ENCODE measurements at places on chromosomes 4 and X.

- H3K27ac ChIP-seq, result no peak overlapping the region
- DNase-seq, result no peak
- H3K4me1 ChIP-seq, result no peaks in the 10 kb centered on the region
- H3K27me3 ChIP-seq, result no peaks in the 10 kb centered on the region
Measured at GRCh38 chr4:180422989-180423711, 1820.1 kb upstream of the TENM3 start.

DNA sequence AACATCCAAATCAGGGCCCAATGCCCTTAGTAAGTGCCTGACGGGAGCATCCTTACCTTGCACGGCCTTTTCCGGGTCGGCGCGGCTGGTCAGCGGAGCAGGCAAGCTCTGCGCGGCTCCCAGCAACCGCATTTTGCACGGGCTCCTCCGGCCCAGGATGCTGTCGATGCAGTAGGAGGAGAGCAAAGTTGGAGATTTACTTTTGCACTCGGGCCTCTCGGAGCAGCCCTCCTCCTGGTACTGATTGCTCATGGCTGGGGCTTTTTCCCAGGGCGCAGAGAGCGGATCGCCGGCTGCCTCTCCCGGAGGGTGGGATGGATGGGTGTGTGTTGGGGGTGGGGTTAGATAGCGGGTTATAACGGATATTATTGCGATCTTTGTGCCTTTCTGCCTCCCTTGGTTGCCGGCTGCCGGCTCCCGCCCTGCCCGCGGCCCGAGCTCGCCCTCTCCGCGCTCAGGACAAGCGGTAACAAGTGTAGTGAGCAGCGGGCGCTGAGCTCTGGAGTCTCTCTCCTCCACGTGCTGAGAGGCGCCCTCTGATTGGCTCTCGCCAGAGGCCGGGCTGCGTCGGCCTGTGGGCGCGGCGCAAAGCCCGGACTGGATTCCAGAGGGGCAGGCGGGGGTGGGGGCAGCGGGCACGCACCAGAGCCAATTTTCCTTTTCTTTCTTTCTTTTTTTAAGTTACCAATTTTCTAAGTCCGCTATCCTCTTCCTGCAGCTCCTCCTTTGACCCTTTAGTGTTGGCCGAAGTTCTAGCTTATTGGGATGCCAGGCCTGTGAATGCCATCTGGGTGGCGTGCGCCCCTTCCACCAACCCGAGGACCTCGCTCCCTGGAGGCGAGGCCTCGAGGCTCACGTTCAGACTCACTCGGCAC lies at the start of gene ARX:
ARX (minus strand) TSS at position 480 of the 875 bp plus-strand sequence; CDS start at position 252, 228 bp downstream.
- peak within 1 kb of the TSS; percentile 40 for H3K27ac ChIP-seq
- peaks cover 12% of the 10 kb centered on the region for H3K4me1 ChIP-seq
- no peak for DNase-seq
- H3K27me3 ChIP-seq, result peaks cover 76% of the 10 kb centered on the region

GRCh38 chrX:119573840-119574393 lies 446 bp upstream of the UBE2A start:
- DNase-seq, result no peak
- H3K27me3 ChIP-seq, result no peaks in the 10 kb centered on the region
- H3K27ac ChIP-seq, result peak overlapping the region; percentile 87
- peaks cover 26% of the 10 kb centered on the region for H3K4me1 ChIP-seq
- peak overlapping the region; percentile 79 for H3K4me3 ChIP-seq

DNA sequence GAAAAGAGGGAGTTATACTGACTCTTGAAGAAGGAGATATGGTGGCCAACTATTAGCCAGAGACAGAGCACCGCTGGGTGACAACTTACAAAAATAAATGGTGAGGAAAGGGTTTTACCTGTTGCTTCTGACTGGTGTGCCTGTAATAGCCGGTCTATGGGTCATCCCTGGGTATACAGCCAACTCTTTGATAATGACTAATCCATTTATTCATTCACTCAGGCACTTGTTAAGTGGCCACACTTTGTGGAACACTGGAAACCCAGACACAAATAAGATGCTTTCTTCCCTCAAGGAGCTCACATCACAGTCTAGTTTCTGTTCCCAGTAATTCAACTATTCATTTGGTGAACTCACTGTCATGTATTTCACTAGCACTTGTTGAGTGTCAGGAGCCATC lies 13.2 kb upstream of the CAPN6 start:
- no peaks in the 10 kb centered on the region for H3K4me1 ChIP-seq
- DNase-seq, result no peak
- no peaks in the 10 kb centered on the region for H3K36me3 ChIP-seq
- H3K4me3 ChIP-seq, result no peak overlapping the region
- H3K27me3 ChIP-seq, result no peaks in the 10 kb centered on the region
- no peak overlapping the region for H3K27ac ChIP-seq

GRCh38 chrX:68146054-68146453 lies 287.2 kb downstream of the OPHN1 start:
- H3K36me3 ChIP-seq, result no peaks in the 10 kb centered on the region
- H3K27ac ChIP-seq, result no peak overlapping the region
- no peak overlapping the region for H3K4me3 ChIP-seq
- no peaks in the 10 kb centered on the region for H3K4me1 ChIP-seq

DNA sequence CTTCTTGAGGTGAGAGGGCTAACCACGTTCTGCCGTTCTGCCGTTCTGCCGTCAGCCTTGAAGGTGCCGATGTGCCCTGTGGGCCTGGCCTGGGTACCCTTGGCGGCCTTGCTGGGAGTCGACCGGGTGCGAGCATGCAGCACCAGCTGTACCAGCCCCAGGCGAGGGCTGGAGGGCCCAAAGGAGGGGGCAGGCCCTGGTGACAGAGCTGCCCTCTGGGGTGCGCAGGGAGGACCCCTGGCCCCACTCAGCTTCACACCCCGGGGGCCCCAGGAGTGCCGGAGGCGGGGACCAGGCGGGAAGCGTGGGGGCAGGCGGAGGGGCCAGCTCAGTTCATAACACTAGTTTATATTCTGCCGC lies 22.1 kb downstream of the UVSSA start:
- no peaks in the 10 kb centered on the region for H3K4me1 ChIP-seq
- no peaks in the 10 kb centered on the region for H3K27me3 ChIP-seq

- H3K27ac ChIP-seq, result no peak overlapping the region
- H3K27me3 ChIP-seq, result peaks cover 7% of the 10 kb centered on the region
- H3K4me1 ChIP-seq, result peaks cover 41% of the 10 kb centered on the region
- no peak for DNase-seq
- H3K36me3 ChIP-seq, result peaks cover 3% of the 10 kb centered on the region
Measured at GRCh38 chr4:168852933-168853713, 156.9 kb downstream of the CBR4 start.

DNA sequence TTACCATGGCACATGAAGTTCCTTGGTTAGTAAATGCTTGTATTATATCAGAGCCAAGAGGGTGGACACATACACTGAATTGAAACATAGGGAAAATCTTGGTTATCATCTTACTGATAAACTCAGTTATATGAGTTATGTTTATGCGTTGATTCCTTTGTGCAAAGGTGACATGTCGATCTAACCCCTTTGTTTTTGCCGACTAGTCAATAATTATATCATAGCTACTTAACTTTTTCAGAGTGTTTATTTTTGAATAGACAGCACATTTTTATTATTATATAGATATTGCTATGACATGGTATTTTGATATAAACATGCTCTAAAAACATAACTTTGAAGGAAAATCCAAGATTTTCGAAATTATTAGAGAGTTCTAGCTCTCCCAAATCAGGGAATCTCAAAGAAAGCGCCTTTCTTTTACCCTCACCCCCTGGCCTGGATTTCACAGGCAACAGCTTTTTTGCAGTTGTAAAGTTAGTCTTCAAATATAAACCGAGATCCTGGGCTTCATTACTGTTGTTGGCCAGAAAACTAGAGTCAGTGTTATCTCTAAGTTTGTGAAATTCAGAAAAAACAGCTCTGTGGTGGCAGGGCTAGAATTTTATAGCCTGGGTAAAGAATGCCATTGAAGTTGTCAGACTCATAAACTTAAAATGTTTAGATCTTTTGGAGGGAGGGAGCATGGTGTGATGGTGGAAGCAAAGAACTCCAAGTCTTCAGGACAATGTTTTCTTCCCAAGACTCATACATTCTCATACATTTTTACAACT lies 45.8 kb upstream of the PITX2 start:
- no peak overlapping the region for H3K4me3 ChIP-seq
- no peak for DNase-seq
- H3K4me1 ChIP-seq, result no peaks in the 10 kb centered on the region
- no peaks in the 10 kb centered on the region for H3K27me3 ChIP-seq
- no peak overlapping the region for H3K27ac ChIP-seq

GRCh38 chrX:121479406-121479805 lies 432.0 kb downstream of the GLUD2 start:
- no peaks in the 10 kb centered on the region for H3K27me3 ChIP-seq
- no peaks in the 10 kb centered on the region for H3K4me1 ChIP-seq
- no peak for DNase-seq
- H3K4me3 ChIP-seq, result no peak overlapping the region
- H3K27ac ChIP-seq, result no peak overlapping the region
- H3K36me3 ChIP-seq, result no peaks in the 10 kb centered on the region

GRCh38 chrX:9285342-9285771 lies 179.5 kb upstream of the TBL1X start:
- peak overlapping the region; percentile 66 for H3K27ac ChIP-seq
- peak; percentile 57 for DNase-seq
- no peaks in the 10 kb centered on the region for H3K27me3 ChIP-seq
- H3K4me1 ChIP-seq, result peaks cover 29% of the 10 kb centered on the region
- no peak overlapping the region for H3K4me3 ChIP-seq

- H3K27ac ChIP-seq, result peak within 1 kb of the TSS; percentile 69
- peak; percentile 62 for DNase-seq
- peaks cover 18% of the 10 kb centered on the region for H3K4me1 ChIP-seq
- peaks cover 2% of the 10 kb centered on the region for H3K36me3 ChIP-seq
Measured at GRCh38 chr4:127782275-127783025, at the start of gene HSPA4L. Gene HSPA4L (plus strand): TSS chr4:127782322. CDS start chr4:127782551, 229 bp downstream.

GRCh38 chr4:84691170-84691691 lies 108.3 kb downstream of the CDS1 start:
- no peak overlapping the region for H3K4me3 ChIP-seq
- DNase-seq, result no peak
- no peaks in the 10 kb centered on the region for H3K27me3 ChIP-seq
- H3K27ac ChIP-seq, result no peak overlapping the region
- H3K36me3 ChIP-seq, result no peaks in the 10 kb centered on the region
- peaks cover 13% of the 10 kb centered on the region for H3K4me1 ChIP-seq

GRCh38 chr4:156594624-156595023 lies 377.0 kb downstream of the PDGFC start:
- no peak overlapping the region for H3K4me3 ChIP-seq
- DNase-seq, result no peak
- H3K4me1 ChIP-seq, result no peaks in the 10 kb centered on the region
- H3K27me3 ChIP-seq, result no peaks in the 10 kb centered on the region

DNA sequence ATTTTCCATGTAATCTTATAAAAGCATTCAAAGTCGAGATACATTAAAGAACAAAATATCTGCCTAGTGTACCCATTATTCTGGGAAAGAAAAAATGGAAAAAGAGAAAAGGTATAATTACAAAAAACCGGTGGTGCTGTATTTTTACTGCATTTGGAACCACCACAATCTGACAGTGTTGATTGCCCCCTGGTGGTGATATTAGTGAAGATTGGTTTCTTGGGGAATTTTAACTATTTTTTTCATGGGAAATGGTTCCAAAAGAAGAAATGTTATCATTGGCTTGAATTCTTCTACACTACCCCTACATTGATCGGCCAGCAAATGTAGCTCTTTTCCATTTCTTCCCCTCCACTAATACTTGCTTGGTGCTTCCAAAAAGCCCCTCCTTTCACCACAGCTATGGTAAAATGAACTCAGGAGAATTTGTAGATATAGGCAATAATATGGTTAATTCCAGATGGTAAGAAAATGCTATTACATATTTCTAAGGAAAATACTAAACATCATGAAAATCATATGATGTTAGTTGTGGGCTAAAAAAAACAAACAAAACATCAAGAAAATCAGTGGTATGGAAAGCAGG lies 50.0 kb downstream of the COX18 start:
- H3K4me3 ChIP-seq, result no peak overlapping the region
- no peaks in the 10 kb centered on the region for H3K36me3 ChIP-seq
- no peak overlapping the region for H3K27ac ChIP-seq
- H3K4me1 ChIP-seq, result no peaks in the 10 kb centered on the region
- H3K27me3 ChIP-seq, result peaks cover 12% of the 10 kb centered on the region
- DNase-seq, result no peak

GRCh38 chr4:90745176-90745575 lies 618.0 kb downstream of the CCSER1 start:
- H3K27ac ChIP-seq, result no peak overlapping the region
- DNase-seq, result no peak
- H3K36me3 ChIP-seq, result no peaks in the 10 kb centered on the region
- no peaks in the 10 kb centered on the region for H3K27me3 ChIP-seq
- no peaks in the 10 kb centered on the region for H3K4me1 ChIP-seq
- no peak overlapping the region for H3K4me3 ChIP-seq

DNA sequence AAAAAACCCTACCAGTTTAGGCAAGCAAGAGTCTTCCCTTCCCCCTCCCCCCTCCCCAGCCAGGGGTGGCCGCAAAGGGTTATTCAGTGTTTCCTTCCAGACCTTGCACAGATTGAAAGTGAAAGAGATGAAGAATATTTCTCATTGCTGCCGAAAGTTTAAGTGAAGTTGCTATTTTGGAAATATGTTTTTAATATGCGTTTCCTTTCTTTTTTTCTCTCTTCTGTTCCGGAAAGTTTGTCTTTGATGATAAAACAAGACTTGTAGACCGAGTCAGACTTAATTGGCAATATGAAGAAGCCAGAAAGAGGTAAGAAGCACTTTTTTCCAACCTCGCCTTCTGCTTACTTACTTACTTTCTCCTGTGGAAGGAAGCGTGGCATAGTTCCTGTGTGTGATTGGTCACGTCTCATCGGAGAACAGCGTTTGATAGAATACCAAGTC lies 58.5 kb upstream of the CLCN4 start:
- H3K27ac ChIP-seq, result peak overlapping the region; percentile 98
- H3K4me3 ChIP-seq, result peak overlapping the region; percentile 88
- DNase-seq, result peak; percentile 78
- H3K4me1 ChIP-seq, result peaks cover 38% of the 10 kb centered on the region
- H3K36me3 ChIP-seq, result peaks cover 26% of the 10 kb centered on the region
- no peaks in the 10 kb centered on the region for H3K27me3 ChIP-seq

DNA sequence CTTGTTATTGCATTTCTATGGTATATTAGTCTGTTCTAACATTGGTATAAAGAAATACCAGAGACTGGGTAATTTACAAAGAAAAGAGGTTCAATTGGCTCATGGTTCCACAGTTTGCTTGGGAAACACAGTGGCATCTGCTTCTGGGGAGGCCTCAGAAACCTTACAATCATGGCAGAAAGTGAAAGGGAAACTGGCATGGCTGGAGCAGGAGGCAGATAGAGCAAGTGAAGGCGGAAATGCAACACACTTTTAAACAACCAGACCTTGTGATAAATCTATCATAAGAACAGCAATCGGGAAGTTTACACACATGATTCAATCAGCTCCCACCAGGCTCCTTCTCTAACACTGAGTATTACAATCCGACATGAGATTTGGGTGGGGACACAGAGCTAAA lies 346.6 kb upstream of the GNPDA2 start:
- no peaks in the 10 kb centered on the region for H3K36me3 ChIP-seq
- H3K4me3 ChIP-seq, result no peak overlapping the region
- H3K27me3 ChIP-seq, result no peaks in the 10 kb centered on the region
- no peak overlapping the region for H3K27ac ChIP-seq
- H3K4me1 ChIP-seq, result no peaks in the 10 kb centered on the region
- no peak for DNase-seq

- no peak for DNase-seq
- H3K4me3 ChIP-seq, result no peak overlapping the region
- peaks cover 2% of the 10 kb centered on the region for H3K4me1 ChIP-seq
- peaks cover 12% of the 10 kb centered on the region for H3K36me3 ChIP-seq
Measured at GRCh38 chr4:169724260-169724659, 33.5 kb downstream of the HPF1 start.

GRCh38 chr4:89056953-89057398 lies at the start of gene FAM13A:
Gene FAM13A (minus strand): TSS chr4:89057185. CDS start chr4:89056964, 221 bp downstream.
- H3K36me3 ChIP-seq, result peaks cover 1% of the 10 kb centered on the region
- peaks cover 11% of the 10 kb centered on the region for H3K27me3 ChIP-seq
- no peak for DNase-seq
- no peak within 1 kb of the TSS for H3K4me3 ChIP-seq
- peaks cover 8% of the 10 kb centered on the region for H3K4me1 ChIP-seq
- H3K27ac ChIP-seq, result no peak within 1 kb of the TSS
